RWPE2 (cell line): ENCODE measurements at places on chromosomes 1 and 21.

DNA sequence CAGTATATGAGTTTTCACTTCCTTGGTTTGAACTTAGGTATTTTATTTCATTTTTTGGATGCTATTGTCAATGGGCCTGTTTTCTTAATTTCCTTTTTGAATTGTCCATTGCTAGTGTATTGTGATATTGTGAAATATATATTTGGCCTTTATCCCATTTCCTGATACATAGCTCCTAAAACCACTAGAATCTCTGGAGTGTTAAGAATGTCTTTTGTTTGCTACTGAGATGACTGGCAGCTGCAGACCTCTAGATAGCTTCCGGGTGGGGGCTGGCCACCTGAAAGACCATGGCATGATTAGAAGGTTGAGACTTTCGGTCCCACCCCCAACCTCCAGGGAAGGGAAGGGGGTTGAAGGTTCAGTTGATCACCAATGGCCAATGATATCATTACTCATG lies 245.4 kb downstream of the KCNJ6 start:
- no peak for DNase-seq

GRCh38 chr1:205497351-205497750 lies 7.1 kb upstream of the CDK18 start:
- DNase-seq: no peak

DNA sequence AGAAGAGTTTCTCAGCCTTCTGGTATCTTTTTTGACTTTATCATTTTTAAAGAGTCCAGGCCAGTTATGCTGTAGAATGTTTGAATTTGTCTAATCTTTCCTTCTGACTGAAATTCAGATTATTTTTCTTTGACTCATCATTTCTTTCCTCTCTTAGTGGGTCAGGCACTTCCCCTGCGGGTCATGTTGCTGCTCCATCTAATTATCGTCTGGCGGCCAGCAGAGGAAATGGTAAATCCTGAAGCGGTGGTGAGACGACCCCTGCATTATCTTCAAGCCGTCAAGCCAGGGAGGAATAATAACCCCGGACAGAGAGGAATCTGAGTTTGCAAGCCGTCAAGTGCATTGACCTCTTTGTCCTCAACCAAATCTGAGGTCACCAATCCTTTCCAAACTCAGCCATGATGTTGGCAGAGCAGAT lies 102.1 kb downstream of the ADSS2 start:
- DNase-seq: no peak

- no peak for DNase-seq
These were observed 40.5 kb downstream of the URB2 start for GRCh38 chr1:229666585-229666984.

GRCh38 chr1:60224523-60224922 lies 151.0 kb upstream of the C1orf87 start:
- no peak for DNase-seq

DNA sequence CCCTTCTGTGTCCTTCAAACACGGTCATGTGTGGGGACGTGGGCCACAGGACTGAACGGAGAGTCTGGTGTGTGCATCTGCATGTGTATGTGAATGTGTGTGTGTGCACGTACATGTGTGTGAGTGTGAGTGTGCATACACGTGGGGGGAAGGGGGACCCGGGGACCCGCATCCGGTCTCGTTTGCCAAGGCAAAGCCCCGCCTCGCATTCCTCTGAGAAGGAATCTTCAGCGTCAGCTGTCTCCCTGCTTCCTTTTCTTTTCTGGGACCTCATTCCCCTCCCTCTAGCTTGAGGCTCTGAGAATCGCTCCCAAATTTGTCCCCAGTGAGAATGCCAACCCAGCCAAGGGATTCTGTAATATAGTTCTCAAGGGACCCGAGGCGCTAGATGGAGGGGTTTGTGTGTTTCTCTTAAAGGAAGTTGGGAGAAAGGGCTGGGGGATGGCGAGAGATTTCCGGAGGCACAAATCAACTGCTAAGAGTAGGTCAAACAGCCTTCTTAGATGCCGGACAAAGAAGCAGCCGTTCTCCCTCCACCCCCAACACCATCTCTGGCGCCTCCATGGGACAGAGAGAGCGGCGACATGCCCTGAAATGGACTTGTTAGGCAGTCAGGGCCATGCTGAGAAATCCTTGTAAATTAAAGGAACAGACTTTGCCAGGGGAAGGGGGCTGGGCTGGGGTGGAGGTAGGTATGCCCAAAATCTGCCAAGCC lies 6.6 kb downstream of the IFFO2 start:
- DNase-seq: no peak

DNA sequence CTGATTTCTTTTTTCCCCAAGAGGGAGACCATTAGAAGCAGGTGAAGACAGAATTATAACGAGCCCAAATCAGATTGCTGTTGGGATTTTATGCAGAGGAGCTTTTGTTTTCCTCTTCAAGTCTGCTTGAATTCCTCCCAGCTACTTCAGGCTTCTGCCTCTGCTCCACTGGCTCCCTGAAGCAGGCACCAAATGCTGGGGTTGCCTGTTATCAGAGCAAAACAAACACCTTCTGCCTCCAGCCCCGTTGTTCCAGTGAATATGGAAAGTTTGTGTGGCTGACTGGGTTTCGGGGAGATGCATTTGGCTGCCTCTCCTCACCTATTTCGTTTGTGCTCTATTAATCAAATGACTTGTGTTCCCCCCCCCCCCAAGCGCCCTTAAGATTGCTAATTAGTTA lies 209.2 kb downstream of the URB2 start:
- DNase-seq: no peak

- DNase-seq: no peak
These were observed 49.1 kb upstream of the APOBEC4 start for GRCh38 chr1:183702087-183702812.

- no peak for DNase-seq
These were observed 40.8 kb downstream of the WNT2B start for GRCh38 chr1:112549590-112549989.

- no peak for DNase-seq
These were observed 35.3 kb downstream of the ACOT11 start for GRCh38 chr1:54583307-54583686.

DNA sequence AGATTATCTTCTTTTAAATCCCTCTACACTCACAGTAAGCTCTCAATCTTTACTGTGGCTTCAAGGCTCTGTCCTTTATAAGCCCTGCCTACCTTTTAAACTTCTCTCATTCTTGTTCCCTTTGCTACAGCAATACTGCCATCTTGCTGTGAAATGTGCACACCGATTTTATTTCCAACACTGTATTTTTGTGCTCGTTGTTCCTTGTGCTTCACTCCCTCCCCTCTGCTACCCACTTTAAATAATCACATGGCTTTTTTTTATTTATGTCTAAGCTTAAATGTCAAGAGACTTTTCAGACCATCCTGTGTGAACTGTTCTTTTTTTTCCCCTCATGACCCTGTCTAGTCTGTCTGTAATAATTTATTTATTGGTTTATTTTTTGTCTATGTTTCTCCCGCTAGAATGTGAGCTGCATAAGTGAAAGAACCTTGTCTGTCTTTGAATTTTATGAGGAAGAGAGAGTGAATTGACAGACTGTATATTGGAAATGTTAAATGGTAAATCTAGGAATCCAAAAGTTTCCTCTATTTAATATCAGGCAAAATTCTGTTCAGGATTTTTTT lies 45.7 kb downstream of the ABCD3 start:
- DNase-seq: no peak

DNA sequence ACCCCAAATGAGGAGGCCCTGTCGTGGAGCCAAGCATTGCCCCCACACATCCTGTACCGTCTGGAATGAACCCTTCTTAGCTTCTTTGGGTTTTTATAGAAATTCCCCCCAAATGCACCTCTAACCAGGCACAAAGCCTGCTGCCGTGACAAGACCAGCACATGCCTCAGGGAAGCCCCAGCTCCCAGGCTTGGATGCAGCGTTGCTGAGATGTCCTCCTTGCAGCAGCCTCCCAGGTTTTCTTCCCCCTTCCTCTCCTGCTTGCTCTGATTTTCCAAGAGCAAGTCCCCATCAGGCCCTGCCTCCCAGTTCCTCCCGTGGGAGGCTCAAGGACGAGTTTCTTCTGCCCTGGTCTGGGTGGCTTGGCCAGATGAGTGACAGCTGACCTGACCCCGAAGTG lies 119.0 kb upstream of the VAMP3 start:
- no peak for DNase-seq

DNA sequence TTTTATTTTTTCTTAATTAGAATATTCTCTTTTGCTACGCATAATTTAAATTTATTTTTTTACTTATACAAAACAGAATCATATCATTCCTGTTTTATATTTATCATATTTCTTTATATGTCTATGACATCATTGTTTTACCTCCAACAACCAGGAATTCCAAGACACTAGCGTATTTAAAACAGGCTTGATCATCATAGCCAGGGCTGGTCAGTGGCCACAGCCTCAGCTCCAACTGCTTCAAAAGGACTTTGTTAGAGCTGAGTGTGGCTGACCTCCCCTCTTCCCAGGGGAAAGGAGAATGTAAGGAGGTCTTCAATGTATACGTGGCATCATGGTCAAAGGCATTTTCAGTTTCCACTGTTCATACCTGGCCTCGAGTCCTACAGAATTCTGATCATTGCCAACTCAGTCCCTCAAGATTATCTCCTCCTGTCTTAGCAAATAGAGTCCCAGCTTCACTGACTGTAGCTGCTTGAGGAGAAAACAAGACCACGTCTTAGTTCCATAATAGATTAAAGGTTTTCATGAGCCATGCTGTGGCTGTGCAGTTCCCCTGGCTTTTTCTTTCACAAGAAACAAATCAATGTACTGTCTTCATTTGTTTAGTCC lies 444.0 kb downstream of the PTPRC start:
- DNase-seq: no peak

GRCh38 chr1:111864862-111865261 lies 109.2 kb downstream of the DDX20 start:
- no peak for DNase-seq

GRCh38 chr1:163381487-163382184 lies 59.9 kb downstream of the NUF2 start:
- DNase-seq: no peak

DNA sequence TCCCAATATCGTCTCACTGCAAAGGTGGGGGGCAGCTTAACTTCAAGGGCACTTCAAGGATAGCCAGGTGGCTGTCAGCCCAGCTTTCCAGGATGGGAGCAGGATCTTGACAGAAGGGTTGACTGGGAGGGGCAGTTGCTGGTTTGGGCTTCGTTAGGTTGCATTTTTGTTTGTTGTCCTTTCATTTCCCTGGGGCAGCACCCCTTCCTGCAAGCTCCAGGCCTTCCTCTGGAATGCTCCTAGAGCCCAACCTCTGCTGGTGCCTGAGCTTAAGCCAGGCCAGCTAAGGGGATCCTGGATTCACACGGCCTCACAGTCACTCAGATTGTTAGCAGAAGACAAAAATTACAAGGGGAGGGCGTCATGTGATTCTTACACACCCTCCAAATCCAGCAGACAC lies 4.1 kb upstream of the OLIG2 start:
- DNase-seq: no peak
